Cortex of kidney (tissue), 1 donor: ENCODE measurements at places on chromosomes 1 and 21.

DNA sequence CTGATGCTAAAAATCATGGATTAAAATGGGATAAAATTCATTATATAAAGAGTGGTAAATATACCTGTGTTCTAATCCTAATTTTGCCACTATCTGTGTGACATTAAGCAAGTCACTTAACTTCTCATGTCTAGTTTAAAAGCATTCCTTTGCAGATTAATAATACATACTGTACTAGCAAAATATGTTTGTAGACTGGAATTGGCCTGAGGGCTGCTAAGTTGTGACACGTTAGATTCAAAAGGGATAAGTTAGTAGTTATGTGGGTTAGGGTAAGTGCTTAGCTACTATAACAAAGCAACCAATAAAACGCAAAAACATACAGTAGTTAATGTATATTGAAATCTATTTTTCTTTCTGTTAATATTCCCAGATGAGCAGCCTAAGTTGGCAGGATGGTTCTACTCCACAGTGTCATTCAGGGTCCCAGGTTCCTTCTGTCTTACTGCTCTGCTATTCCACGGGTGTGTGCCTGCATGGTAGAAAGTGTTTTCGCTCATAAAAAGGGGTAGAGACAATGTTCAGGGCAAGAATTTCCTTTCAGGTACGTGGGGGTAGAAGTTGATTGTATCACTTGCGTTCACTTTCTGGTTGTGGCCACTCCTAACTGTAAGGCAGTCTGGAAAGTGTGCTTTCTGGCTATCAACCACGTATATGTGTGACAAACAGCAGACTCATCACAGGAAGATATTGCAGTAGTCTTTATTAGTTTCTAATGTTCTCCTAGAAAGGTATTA is 239.8 kb downstream of the NFIA start:
- DNase-seq, result no peak

- DNase-seq, result no peak
These were observed at the start of gene UBASH3A for GRCh38 chr21:42403611-42404231. TSS of gene UBASH3A (plus strand) at chr21:42403902. CDS start at chr21:42403946, 44 bp downstream.

GRCh38 chr1:19689856-19690255 is 25.2 kb downstream of the HTR6 start:
- DNase-seq, result no peak

- no peak for DNase-seq
These were observed 49.6 kb upstream of the KDM4A start for GRCh38 chr1:43600033-43601020.

- no peak for DNase-seq
These were observed 634.0 kb upstream of the CHRM3 start for GRCh38 chr1:238752327-238752726.

DNA sequence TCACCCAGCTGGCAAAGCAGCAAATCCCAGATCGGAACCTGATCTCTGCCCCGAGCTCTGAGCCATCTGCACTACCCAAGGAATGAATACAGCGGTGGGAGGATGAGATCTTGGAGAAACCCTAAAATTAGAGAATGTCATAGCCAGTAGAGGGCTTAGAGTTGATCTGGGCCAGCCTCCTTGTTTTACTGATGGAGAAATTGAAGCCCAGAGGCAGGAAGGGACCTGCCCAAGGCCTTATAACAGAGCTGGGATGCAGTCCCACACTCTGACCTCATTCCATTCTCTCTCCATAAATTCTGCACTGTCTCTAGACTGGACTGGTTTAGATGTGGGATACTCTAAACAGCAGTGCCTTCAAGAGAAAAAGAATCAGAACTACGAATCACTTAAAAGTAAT is 4.8 kb upstream of the SFN start:
- no peak for DNase-seq

GRCh38 chr1:81812712-81813111 is 12.0 kb downstream of the ADGRL2 start:
- DNase-seq, result no peak

GRCh38 chr1:91884459-91885212 is 1.3 kb downstream of the TGFBR3 start:
- DNase-seq, result no peak

DNA sequence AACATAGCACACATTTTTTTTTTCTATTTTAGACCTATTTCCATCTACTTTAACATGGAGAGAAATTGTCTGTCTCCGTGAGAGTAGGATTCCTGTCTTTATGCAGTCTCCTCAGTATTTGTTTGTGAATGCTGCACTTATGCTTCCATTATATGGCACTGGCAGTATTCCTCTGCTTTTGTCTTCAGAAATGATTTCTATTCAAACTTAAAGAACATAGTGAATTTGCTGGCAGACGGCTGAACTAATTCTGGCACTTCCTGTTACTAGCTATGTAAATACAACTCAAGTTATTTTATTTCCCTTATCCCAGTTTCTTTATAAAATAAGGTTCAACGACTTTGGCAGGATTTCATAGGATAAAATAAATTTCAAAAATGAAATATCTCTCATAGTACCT is 45.3 kb downstream of the KCTD3 start:
- no peak for DNase-seq

- no peak for DNase-seq
These were observed 23.3 kb downstream of the TFF3 start for GRCh38 chr21:42291751-42292562.

- DNase-seq, result no peak
These were observed 180.6 kb downstream of the COL24A1 start for GRCh38 chr1:85975912-85976371.

DNA sequence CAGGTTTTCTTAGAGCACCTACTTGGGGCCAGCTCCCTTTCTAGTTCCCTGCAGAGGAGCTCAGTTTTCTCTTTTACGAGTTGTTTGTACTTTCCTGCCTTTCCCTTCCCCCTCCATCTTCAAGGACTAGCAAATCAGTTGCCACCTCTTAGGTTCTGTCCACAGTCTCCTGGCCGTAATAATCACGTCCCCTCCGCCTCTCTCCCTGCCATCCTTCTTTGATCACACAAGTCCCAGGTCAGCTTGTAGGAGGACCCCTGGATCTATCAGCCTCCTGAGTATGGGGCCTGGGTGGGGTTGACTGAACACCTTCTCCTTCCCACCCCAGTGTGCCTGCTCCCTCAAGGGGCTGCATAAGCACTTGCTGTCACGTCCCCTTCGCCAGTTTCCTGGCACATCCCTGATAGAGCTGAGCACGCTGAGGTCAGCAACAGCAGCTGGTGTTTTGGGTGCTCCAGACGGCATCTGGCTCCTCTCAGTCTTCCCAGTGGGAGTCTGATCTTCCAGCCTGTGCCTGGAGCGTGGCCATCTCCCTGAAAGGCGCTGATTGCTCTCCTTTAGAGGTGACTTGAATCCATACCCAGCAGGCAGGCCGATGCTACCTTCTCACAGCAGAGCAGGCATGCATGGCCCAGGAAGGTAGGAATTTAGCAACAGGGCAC is 216.1 kb upstream of the TMEM51 start:
- no peak for DNase-seq

- DNase-seq, result no peak
These were observed 35.1 kb upstream of the GRIK3 start for GRCh38 chr1:37069406-37069805.

DNA sequence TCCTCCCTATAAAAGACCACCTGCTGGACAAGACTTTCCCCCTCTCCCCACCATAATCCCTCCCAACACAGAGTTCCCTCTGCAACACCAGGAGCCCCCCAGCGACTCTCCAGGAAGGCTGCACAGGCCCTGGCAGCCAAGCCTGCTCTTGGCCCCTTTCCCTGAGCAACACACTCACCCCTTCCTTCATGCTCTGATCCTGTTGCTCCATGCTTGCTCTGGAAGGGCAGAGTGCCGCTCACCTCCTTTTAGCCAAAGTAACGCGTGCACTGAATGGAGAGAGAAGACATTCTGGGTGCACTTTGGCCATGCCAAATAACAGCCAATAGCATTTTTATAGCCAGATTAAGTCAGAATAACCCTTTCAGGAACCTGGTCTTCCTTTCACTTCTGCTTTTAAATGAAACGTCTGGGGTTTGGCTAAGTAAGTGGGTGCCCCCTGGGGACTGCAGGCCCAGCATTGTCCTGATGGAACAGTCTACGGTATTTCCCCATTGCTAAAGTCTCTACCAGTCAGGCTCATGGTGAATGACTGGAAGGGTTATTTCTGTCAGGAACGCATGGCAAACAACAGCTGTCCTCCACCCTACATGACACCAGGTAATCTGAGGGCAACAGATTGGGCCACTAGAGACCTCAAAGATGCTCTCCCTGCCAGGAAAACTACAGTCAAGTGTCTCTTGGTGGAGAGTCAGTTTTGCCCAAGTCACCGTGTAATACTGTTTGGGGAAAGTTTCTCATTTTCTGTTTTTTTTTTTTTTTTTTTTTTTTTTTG is at the start of gene SLC2A5:
TSS of gene SLC2A5 (minus strand) at position 310 of the 775 bp plus-strand sequence. CDS start at position 211, 99 bp downstream.
- DNase-seq, result no peak

DNA sequence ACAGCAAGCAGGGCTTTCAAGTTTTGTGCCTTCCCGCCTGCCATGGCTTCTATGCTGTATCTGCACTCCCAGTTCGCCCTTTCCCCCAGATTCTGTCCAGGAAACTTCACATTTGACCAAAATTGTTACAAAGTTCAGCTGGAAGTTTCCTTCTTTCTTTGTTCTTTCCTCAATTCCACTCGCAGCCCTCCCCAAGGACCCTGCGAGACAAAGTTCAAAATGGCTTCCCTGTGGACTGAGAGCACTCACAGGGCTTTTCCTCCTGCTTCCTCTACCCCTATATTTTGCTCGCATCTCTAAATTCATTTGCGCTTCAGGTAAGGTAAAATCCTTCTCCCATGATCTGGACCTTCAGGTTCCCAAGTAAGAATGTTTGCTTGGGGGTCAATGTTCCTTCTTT is 1348.4 kb upstream of the B3GALT2 start:
- no peak for DNase-seq

DNA sequence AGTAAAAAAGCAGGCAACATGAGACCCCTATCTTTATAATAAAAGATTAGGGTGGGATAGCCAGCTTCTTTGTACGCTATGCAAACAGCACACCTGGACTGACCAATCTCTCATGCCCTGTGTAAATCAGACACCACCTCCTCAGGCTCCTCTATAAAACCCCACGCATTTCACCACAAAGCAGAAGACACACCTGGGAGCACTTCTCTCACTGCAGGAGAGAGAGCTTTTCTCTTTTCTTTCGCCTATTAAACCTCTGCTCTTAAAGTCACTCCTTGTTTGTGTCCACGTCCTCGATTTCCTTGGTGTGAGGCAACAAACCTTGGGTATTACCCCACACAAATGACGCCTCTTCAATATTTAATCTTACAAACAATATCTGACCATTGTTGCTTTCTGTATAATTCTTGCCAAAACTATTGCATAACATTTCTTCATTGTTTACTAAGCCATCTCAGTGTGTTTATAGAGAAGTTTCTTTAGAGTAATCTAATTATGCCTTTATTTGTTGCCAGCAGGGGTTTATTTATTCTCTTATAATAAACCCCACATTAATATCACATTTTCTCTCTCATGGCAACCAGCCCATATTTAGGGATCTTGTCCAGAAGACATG is 31.6 kb upstream of the NUF2 start:
- DNase-seq, result no peak
